Cardiac atrium fibroblast (primary cell): ENCODE measurements at places on chromosomes 12 and 14. TPM values are rescaled to one million over a fixed set of nuclear protein-coding genes. Genes with fewer than 3 reads are reported as not detected.

TUNAR gene
- total RNA-seq: not detected in 2 replicates

SLC7A8 gene
- 0.32 and 2.0 TPM in 2 replicates for total RNA-seq

TAS2R13 gene
- not detected in 2 replicates for total RNA-seq

RAD51AP1 gene
- 2.2 and 6.5 TPM in 2 replicates for total RNA-seq

SART3 gene
- 24.4 and 28.0 TPM in 2 replicates for total RNA-seq

DNAJC22 gene
- 0.72 and 1.5 TPM in 2 replicates for total RNA-seq

KRT78 gene
- total RNA-seq: not detected in 2 replicates

LUM gene
- 209 and 418 TPM in 2 replicates for total RNA-seq

MYF5 gene
- total RNA-seq: not detected in 2 replicates

VRTN gene
- not detected in 2 replicates for total RNA-seq

STRAP gene
- 140 and 152 TPM in 2 replicates for total RNA-seq

SLC24A4 gene
- not detected in 2 replicates for total RNA-seq

SERPINA3 gene
- total RNA-seq: 324 and 530 TPM in 2 replicates

LRFN5 gene
- 1.3 and 1.6 TPM in 2 replicates for total RNA-seq

SMIM41 gene
- not detected in 2 replicates for total RNA-seq

MYO1H gene
- total RNA-seq: not detected in 2 replicates

PIWIL1 gene
- not detected in 2 replicates for total RNA-seq

ARHGEF25 gene
- total RNA-seq: 10.5 and 11.0 TPM in 2 replicates

KRT71 gene
- total RNA-seq: not detected in 2 replicates

RITA1 gene
- total RNA-seq: 11.7 and 19.8 TPM in 2 replicates

FGF23 gene
- total RNA-seq: not detected in 2 replicates

B3GNT4 gene
- 1.9 and 2.5 TPM in 2 replicates for total RNA-seq

MGP gene
- total RNA-seq: 259 and 511 TPM in 2 replicates

TMEM179 gene
- not detected in 2 replicates for total RNA-seq

CORO1C gene
- 67.3 and 85.9 TPM in 2 replicates for total RNA-seq

ISM2 gene
- 0.97 and 1.1 TPM in 2 replicates for total RNA-seq

FKBP4 gene
- total RNA-seq: 28.8 and 29.6 TPM in 2 replicates

TRHDE gene
- 0.90 TPM in 1 of 2 replicates, not detected in the other for total RNA-seq

KLHL33 gene
- 0.49 TPM in 1 of 2 replicates, not detected in the other for total RNA-seq

GLT8D2 gene
- 24.3 and 27.8 TPM in 2 replicates for total RNA-seq

OASL gene
- total RNA-seq: not detected in 2 replicates

DTX1 gene
- total RNA-seq: under 0.01 TPM in 1 of 2 replicates, not detected in the other

RNASE2 gene
- total RNA-seq: not detected in 2 replicates

CPNE6 gene
- total RNA-seq: not detected in 2 replicates

AKAP5 gene
- 0.32 and 0.36 TPM in 2 replicates for total RNA-seq

SLC7A7 gene
- 4.1 and 7.2 TPM in 2 replicates for total RNA-seq

RPS6KL1 gene
- 0.18 and 2.4 TPM in 2 replicates for total RNA-seq

KRT6C gene
- total RNA-seq: not detected in 2 replicates

TNFRSF1A gene
- total RNA-seq: 432 and 524 TPM in 2 replicates

MORN3 gene
- total RNA-seq: 0.90 TPM in 1 of 2 replicates, not detected in the other

HOXC9 gene
- total RNA-seq: not detected in 2 replicates

RERG gene
- 0.72 and 1.6 TPM in 2 replicates for total RNA-seq

GUCY2C gene
- not detected in 2 replicates for total RNA-seq
